ENCODE measurements at places on chromosomes 5 and 9.

GRCh38 chr5:157835041-157835440 lies 23.9 kb downstream of the CLINT1 start:
- DNase-seq: no peak

GRCh38 chr5:179959641-179960040 lies 51.9 kb upstream of the TBC1D9B start:
- DNase-seq: no peak

- DNase-seq: no peak
Observed at GRCh38 chr5:127400946-127401670, 110.5 kb downstream of the MEGF10 start.

GRCh38 chr9:130039528-130040147 lies 3.4 kb downstream of the FNBP1 start:
- DNase-seq: no peak

DNA sequence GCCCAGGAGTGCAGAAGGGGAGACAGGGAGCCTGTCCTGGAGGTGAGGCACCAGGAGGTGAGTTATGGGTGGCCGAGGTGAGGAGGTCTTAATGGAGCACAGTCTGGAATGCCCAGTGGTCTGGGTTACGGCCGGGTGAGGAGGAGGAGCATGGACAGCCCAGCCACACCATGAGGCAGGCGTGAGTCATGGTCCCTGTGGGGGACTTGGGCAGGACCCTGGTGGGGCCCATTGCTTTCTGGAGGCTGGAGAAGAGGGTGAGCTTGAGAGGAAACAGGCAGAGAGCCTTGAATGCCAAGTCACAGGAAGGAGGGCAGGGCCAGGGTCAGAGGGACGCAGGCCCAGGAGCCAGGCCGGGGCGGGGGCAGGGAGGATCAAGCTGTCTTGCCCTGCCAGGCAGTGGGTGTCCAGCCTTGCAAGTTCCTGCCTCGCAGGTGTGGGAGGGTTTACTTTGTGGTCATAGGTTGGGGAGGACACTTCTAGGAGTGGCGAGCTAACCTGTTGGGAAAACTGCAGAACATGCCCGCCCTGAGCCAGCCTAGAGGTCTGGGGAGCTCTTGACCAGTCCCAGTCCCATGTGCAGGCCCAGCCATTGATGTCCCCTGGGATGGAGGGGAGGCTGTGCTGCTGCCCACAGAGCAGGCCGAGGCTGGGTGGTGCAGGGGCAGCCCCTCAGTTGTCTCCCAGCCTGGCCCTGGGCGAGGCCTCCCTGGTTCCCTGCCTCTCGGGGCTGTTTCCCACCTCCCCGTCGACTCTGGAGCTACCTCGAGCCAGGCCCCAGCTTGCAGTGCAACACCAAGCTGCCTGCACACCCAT lies 2.8 kb downstream of the CACNA1B start:
- no peak for DNase-seq

- DNase-seq: no peak
Observed at GRCh38 chr5:982377-983237, 26.0 kb upstream of the NKD2 start.

- DNase-seq: no peak
Observed at GRCh38 chr9:112170235-112170634, 4.9 kb downstream of the SUSD1 start.

DNA sequence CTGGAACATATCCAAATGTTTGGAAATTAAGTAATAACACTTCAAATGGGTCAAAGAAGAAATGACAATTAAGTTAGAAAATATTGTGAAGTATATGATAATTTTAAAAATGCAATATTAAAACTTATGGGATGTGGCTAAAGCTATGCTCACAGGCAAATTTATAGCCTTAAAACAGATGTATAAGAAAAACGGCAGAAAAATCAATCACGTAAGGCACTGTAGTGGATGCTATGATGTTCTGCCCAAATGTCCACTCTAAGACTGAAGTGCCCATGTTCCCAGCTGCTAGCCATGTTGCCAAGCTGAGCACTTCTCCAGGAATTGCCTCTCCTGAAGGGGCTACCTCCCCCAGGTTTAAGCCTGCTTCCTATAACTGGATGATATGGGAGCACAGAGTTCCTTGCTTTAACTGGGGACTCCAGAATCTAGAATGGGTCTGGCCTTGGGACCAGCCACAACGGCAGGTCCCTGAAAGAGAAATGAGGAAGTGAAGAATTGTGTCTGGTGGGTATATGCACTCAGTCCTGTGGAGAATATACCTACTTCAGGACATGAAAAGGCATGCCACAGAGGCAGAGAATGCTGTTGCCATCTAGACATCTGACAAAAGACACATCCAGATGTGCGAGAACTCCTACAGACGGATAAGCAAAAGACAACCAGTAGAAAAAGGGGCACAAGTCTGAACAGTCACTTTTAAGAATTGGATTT lies 78.2 kb upstream of the RXRA start:
- no peak for DNase-seq

GRCh38 chr5:178241688-178242231 lies 9.2 kb upstream of the PHYKPL start:
- DNase-seq: no peak

DNA sequence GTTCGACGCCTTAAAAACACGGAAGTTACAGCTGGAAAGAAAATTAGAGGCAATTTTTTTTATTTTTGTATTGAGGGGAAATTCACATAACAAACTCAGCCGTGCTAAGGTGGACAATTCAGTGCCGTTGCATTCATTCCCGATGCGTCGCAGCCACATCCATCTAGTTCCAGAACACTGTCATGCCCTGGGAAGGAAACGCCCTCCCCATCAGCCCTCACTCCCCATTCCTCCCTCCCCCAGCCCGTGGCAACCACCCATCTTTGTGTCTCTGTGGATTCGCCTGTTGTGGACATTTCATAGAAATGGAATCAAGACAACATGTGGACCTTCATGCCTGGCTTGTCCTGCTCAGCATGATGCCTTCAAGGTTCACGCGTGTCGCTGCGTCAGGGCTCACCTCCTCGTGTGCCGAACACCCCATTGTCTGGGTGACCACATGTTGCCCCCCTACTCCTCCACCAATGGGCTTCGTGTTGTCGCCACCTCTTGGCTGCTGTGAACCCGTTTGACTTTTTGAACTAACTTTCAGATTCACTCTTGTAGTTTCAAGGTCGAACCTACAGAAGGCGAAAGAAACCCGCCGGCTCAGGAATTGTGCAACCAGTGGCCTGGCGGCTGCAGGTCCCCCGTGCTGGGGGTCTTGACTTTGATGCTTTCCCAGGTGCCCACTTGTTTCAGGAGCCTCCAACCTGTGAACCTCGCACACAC lies 17.4 kb upstream of the CAMSAP1 start:
- no peak for DNase-seq

GRCh38 chr5:9715891-9716335 lies 85.8 kb upstream of the TAS2R1 start:
- DNase-seq: no peak

DNA sequence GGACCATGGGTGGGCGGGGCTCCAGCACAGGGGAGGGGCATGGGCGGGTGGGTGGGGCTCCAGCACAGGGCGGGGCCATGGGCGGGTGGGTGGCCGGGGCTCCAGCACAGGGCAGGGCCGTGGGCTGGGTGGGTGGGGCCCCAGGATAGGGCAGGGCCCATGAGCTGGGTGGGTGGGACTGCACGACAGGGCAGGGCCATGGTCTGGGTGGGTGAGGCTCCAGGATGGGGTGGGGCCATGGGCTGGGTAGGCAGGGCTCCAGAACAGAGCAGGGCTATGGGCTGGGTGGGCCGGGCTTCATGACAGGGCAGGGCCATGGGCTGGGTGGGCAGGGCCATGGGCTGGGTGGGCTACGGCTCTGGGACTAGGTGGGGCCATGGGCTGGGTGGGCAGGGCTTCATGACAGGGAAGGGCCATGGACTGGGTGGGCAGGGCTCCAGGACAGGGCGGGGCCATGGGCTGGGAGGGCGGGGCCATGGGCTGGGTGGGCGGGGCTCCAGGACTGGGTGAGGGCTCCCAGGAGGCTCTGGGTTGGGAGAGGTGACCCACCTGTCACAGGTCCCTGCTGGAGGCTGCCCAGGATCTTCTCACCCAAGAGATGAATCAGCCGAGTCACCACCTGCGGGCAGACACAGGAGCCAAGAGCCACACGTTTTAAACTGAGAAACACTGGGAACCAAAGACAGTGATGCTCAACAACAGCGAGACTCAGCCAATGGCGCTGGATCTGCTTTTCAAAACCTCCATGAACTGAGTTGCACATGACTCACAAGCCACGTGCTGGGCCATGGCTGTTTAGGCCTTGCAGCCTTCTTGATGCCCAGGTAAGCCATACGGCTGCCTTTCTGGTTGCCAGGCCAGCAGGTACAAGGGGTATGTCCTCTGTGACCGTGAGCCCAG lies 33.6 kb upstream of the NSMF start:
- DNase-seq: no peak

GRCh38 chr5:155259648-155260047 lies 246.1 kb downstream of the KIF4B start:
- DNase-seq: no peak

DNA sequence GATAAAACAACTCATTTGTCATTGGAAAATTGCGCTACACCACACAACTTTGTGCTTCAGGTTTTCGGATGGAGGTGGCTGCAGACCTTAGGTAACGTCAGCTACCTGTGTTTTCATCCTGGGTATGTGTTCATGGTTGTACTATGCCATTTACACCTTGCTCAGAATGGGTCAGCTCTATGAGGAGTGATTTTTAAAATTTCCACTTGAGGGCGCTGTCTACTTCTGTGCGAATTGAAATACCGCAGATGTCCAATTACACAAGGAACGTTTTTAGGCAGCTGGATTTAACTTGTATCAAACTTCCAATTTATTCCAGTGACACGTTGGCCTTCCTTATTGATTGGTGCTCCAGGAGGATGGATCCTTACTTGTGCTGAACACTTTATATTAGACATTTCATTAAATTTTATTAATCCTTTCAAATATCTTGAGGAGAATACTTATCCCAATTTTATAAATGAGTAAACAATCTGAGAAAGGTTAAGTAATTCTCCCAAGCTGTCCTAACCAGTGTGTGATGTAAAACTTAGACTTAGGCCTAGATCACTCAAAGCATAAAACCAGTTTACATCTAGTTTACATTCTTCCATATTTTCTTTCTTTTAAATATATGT lies 23.4 kb downstream of the DMRTA1 start:
- peak; percentile 77 for DNase-seq

DNA sequence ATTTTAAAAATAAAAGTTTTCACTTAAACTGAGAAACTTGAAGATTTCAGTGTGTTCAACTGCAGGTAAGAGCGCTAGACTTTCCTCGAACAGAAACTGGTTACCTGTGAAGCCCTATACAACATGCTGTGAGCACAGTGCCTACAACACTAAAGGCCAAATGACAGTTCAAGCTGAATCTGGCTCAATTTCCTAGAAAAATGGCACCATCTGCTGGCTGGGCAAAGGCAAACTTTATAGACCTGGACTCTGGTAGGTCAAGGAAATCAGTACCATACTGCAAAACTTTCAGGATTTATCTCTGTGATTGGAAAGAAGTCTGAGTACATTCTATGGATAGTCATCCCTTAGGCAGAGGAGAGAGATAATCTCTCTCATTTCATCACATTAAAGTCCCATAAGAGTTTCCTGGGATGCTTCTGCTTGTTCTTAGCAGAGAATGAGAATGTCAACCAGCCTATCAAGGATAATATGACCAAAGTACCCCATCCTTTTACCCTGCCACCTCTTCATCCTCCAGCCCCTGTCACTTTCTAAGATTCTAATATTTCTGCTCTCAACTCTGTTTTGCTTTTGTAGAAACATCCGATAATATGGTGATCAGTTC lies 31.8 kb upstream of the FOXB2 start:
- no peak for DNase-seq

- DNase-seq: no peak
Observed at GRCh38 chr5:78653681-78654366, 5.3 kb upstream of the LHFPL2 start.

DNA sequence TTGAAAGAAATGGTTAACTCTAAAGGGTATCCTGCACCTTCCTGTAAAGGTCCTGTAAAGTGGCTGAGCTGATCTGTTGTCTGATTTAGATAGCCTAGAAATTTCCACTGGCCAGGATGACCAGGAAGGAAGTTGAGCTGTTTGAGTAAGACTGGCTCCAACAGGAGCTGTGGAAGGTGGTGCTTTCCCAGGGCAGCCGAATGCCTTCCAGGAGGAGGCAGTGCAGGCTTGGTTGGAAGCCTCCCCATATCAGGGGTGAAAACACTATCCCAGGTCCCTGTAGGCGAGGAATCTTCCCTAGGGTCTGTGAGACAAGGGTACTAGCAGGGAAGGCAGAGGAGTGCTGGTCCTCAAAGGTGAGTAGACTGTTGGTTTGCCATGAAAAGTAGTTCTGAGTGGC lies 98.4 kb downstream of the LIX1 start:
- DNase-seq: no peak

GRCh38 chr5:33105521-33105941 lies 335.2 kb upstream of the TARS1 start:
- DNase-seq: no peak

DNA sequence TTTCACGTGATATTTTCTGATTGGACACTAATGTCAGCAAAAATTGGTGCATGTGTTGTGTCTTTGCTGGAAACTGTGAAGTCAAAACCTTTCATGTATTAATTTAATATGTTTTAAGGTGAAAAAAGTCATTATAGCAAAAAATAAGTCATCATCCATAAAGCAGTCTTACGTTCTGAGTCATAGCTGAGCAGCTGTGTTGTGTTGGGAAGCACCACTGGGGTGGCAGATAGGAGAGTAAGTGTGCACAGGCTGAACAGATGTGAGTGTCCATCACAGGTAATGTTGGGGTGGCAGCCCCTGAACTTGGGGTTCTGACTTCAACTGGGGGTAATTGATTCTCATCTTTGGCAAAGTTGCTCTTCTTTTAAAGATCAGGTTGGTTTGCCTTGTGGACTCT lies 156.8 kb downstream of the NXNL2 start:
- no peak for DNase-seq

DNA sequence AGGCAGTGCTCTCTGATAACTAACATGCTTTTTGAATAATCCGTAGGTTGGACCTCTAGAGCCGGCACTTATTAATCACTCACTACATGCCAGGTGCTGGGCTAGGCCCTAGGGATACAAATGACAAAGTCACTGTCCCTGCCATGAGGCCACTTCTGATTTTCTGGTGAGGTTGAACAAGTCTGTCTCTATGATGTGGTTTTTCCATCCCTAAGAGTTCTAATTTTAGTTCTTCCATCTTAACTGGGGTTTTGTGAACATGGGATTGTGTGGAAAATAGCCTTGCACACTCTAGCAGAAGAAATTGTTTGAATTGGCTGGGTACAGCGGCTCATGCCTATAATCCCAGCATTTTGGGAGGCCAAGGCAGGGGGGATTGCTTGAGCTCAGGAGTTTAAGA lies 64.6 kb downstream of the IL31RA start:
- no peak for DNase-seq

DNA sequence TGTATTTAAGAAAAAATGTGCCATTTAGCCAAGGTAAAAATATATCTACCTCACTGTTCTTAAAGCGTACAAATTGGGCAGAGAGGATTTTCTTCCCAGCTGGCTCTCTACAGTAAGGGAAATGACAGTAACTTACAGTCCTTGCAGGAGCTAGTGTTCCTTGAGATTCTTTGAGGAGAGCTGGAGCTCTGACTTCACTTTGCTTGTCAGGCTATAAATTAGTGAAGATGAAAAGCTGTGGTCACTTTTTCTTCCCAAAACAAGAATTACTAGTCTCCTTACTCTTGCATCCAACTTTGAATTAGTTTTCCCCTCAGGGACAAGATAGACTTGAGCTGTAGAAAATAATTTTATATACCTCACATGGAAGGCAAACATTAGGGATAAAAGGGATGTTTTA lies 129.9 kb downstream of the ZSWIM6 start:
- DNase-seq: no peak

Data from spinal cord (tissue), 10 donors.